ENCODE measurements at places on chromosomes 11 and 22.

DNA sequence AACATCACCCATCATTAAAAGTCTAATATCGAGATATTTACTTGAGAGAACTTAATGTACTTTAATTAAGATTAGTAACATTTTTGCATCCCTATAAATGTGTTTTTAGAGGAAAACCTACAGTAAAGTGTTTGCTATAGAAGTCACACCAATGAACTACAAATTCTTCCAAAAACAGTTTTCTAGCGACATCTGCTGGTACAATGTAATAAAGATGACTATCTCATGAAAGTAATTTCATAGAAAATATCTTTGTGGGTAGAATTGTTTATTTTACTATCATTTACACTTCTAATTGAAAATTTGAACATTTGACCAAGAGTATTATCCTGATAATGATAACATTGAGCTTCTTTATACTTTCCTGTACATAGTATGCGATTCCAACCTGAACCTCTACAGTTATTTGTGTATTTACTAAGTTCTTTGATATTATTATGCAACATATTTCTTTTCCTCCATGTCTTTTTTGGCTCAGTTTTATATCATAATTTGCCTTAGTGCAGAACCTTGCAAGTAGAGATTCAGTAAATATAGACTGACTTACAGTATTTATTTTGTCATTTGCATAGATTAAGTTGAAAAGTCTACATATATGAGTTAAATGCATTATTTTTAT lies 252.7 kb downstream of the TMEM135 start:
- DNase-seq, result no peak

DNA sequence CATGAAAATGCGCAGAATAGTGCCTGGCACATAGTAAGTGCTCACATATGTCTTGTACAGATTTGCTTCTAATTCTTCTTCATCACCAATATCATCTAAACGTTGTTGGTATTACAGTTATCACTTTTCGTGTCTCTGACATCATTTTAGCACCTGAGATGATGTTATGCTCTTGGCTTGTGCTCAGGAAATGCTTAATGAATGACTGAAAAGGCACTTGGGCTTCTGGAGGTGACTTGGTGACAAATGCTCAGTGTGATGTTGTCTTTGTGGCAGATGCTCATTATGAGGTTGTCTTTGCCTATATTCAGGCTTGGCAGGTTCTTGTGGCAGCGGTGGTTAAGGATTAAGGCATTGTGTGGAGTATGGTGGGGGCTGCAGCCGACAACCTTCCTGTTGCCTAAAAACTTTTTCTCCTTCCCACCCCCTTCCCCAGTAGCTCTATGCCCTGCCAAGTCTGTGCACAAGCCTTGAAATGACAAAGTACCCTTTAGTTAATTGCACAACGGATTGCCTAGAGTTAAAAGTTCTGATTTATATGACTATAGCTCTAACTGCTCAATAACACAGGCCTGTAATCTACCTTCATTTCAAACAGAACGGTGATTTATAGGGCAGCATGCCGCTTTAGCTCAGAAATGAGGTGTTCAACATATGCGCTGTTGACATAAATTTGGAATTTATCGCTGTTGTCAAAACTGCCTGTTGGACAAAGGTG lies 82.5 kb downstream of the ZBTB16 start:
- DNase-seq, result no peak

GRCh38 chr11:47992959-47993820 lies 12.8 kb downstream of the PTPRJ start:
- no peak for DNase-seq

GRCh38 chr11:57775491-57775890 lies 13.9 kb downstream of the CTNND1 start:
- no peak for DNase-seq

- no peak for DNase-seq
Measured at GRCh38 chr11:67662142-67662834, 11.8 kb upstream of the ACY3 start.

DNA sequence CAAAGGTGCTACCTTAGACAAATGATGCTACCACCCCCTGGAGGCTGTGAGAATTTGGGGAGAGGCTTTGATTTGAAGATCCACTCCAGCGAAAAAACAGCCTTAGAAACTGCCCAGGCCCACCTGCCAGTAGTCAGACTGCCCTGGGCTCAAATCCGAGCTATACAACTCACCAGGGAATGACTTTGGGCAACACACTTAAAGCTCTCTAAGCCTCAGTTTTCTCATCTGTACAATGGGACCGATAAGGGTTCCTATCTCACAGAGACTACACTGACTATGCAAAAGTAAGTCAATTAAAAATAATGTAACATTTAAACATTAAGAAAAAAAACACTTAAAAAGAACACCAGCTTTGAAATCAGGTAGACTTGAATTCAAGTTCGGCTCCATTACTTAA lies 19.9 kb downstream of the VWCE start:
- no peak for DNase-seq

- DNase-seq, result no peak
Measured at GRCh38 chr11:65300621-65301275, 13.9 kb upstream of the CDC42EP2 start.

DNA sequence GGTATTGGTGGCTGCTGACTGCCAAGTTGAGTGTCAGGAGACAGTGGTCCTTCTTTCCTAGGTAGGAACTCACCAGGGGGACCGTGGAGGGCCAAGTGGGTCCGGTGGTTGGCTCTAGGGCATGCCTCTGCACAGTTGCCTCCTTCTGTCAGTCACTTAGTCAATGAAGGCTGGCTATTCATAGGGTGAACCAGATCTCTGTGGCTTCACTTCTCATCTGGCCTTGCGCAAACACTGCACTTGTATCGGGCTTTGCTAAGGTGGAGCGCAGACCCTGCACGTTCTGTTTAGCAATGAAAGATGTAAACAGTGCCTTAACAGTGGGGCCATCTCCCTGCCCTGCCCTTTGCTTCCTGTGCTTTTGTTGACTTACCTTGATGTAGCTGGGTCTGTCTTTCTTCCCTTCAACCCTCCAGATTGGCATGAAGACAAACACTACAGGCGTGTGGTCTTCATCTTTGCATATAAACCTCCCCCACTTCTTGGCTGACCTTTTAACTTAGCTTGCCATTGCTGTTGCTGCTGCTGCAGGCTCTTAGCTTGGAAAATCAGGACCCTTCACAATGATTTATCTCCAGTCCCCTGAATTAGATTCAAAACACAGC lies 6.7 kb upstream of the SORL1-AS1 start:
- no peak for DNase-seq

DNA sequence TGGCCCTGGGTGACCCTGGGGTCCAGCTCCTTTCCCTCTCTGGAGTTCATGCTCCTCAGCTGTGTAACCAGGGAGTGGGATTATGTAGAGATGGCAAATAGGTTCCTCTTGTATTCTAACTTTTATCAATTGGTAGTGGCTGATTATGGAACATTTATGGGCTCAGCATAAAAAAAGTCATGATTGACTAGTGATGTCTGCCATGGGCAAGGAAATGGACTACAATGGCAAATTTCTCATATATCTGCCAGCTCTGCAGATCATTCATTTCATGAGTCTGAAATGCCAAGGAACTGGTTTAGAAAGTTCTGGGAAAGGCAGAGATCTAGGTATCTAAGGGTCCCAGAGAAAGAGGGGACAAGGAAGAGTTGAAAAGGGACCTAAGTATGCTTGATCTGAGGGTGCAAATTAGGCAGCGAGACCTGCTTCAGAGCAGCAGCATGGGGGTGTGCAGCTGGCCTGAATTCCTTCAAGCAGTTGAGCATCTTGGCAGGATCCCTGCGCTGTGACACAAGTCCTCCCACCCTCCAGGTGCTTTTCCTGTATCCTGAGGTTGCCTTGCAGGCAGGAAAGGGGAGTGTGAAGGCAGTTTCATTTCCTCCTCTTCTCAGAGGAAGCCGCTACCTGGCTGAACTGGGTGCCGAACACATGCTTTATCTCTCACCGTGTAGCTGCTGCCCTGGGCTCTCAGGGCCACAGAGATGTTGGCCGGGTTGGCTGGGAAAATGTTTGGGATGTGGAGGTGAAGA lies 10.4 kb downstream of the SLC15A3 start:
- no peak for DNase-seq

DNA sequence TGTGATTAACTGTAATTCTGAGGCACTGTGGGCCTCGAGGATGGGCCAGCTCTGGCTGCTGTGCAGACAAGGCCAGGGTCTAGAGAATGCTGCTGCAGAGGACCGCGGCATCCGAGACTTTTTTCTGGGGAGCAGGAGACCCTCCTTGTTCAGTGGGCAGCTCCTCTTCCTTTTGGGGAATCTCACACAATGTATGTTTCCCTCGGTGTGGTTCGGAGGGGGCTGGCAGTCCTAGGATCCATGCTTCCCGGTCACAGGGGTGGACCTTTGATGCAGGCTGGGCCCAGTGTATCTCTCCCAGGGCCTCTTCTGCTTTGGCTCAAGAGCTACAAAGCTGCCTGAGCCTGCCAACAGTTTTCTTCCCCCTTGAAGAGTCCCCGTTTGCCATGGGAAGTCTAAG lies 31.5 kb downstream of the MYEOV start:
- no peak for DNase-seq

DNA sequence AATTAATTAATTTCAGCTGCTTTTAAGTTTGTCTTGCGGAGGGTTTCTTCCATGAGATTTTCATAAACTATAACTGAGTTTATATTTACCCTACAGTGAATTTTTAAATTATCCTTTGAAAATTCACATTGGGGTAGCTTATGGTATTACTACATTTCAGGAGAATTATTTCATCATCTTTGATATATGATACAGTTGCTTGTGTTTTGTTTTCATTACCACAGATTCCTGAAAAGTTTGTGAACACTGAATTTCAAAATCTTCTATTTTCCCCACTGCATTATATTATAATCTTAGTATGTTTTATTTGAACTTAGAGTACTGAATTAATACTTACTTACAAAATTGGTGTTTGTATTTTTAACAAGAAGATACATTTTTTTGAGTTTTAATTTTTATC lies 24.4 kb downstream of the METTL15 start:
- no peak for DNase-seq

GRCh38 chr11:33259869-33260268 lies 2.7 kb downstream of the HIPK3 start:
- DNase-seq, result no peak

GRCh38 chr11:72774499-72774898 lies 19.3 kb downstream of the STARD10 start:
- DNase-seq, result no peak

DNA sequence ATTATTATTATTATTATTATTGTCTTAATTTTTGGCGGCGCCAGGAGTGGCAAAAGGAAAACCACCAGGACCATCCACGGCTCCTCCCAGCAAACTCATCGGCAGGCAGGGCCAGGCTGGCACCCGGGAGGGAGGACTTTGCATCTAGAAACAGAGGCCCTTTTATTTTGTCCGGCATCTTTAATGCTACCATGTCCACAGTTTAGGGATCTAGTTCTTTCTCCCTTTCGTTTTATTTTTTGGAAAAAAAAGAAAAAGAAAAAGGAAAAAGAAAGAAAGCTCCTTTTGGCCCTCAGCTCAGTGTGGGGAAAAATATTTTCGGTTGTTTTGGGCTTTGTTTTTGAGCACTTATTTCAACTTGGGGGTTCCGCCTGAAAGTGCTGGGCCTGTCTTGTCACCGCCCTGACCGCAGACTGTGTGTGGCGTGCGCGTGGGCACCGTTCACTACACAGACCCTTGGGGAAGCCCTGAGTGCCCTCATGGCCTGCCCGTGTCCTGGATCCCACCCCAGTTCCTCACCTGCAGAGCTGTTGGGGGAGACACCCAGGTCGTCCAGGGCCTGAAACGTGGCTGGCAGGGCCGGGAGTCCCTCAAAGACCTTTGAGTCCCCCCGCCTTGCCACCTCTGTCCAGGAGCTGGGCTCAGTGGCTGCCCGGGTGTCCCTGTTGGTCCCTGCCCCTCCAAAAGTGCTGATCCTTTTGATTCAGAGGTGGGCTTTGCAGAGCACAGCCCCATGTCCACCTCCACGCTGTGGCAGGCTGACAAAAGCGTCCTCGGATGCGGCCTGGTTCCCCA lies 69.1 kb upstream of the PPARA start:
- no peak for DNase-seq

DNA sequence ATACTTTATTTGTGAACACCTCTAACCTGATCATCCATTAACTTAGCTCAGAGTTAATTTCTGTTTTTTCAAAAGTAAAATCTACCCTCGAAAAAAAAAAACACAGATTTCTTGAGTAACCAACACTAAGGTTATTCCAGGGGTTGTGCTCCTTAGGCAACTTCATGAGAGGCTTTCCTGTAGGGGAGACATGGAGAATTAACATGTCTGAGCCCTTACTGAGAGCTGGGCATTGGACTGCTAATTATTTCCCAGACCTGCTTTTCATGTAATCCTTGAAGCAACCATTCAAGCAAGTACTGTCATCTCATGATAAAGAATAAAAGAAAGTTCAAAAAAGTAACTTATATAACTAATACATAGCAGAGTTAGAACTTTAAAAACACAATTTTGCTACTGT lies 13.5 kb upstream of the UPB1 start:
- DNase-seq, result no peak

DNA sequence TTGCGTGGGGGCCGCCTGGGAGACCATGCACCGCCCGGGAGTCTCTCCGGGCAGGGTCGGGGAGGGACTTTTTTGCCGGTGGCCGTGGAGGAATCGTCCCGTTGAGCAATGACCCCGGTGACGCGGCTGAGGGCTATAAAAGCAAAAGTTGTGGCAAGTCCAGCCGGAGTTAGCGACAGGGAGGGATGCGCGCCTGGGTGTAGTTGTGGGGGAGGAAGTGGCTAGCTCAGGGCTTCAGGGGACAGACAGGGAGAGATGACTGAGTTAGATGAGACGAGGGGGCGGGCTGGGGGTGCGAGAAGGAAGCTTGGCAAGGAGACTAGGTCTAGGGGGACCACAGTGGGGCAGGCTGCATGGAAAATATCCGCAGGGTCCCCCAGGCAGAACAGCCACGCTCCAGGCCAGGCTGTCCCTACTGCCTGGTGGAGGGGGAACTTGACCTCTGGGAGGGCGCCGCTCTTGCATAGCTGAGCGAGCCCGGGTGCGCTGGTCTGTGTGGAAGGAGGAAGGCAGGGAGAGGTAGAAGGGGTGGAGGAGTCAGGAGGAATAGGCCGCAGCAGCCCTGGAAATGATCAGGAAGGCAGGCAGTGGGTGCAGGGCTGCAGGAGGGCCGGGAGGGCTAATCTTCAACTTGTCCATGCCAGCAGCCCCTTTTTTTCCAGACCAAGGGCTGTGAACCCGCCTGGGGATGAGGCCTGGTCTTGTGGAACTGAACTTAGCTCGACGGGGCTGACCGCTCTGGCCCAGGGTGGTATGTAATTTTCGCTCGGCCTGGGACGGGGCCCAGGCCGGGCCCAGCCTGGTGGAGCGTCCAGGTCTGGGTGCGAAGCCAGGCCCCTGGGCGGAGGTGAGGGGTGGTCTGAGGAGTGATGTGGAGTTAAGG lies at the start of gene NEAT1:
NEAT1 (plus strand) TSS at position 166 of the 883 bp plus-strand sequence.
- DNase-seq, result peak; percentile 93

GRCh38 chr11:60221181-60221580 lies 21.8 kb downstream of the MS4A4E start:
- DNase-seq, result no peak

GRCh38 chr11:47768101-47768612 lies 1.0 kb upstream of the FNBP4 start:
- peak; percentile 67 for DNase-seq
